ENCODE measurements at places on chromosomes 3 and 15.
A peak's percentile ranks its signal among the peaks of the same experiment; 100 is the strongest.

DNA sequence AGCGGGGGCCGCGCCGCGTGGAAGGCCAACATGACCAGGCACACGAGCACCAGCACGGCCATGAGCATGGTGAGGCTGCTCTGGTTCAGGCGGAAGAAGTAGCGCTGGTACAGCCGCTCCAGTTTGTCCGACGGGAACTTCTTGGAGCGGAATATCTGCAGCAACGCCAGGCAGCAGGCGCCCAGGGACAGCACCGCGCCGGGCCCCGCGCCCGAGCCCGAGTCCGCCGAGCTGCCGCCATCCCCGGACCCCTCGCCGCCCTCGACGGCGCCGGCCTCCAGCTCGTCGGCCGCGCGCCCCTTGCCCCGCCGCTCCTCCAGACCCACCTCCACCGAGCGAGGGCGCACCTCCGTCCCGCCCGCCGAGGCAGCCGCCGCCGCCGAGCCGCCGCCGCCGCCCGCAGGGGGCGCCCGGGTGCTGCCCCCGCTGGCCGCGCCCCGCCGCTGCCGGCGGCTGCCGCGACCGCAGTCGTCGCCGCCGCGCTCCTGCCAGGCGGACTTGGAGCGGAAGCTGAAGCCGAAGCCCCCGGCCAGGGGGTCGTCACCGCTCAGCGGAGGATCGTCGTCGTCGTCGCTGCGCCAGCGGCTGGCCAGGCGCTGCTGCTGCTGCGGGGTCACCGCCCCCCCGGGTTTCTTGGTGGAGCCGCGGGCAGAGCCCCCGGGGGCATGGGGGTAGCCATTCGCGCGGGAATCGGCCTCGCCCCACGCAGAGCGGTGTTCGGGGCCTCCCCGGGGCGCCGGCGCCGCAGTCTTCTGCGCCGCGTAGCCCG, 957 bp downstream of the ADCY5 start:
- DNase-seq, result peak; percentile 57

DNA sequence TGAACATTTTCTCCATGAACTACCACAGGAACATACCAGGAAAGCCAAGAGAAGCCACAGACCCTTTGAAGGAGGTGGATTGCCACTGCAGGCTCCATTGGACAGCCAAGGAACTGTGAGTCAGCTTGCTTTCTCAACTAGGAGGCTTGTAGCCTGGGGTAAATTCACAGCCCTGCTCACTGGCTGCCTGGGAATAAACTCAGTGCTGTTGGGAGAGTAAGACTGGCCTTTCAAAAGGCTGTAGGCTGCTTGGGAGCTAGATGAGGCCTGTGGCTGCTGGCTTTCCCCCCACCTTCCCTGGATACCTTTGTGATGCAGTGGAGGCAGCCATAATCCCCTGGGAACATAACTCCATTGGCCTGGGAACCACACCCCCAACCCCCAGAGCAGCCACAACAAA, 223.5 kb upstream of the RBMS3 start:
- no peak for DNase-seq

GRCh38 chr15:63211549-63211948, 22.1 kb downstream of the RAB8B start:
- no peak for DNase-seq

- DNase-seq, result no peak
These were observed 229.2 kb downstream of the UACA start for GRCh38 chr15:70533931-70534742.

DNA sequence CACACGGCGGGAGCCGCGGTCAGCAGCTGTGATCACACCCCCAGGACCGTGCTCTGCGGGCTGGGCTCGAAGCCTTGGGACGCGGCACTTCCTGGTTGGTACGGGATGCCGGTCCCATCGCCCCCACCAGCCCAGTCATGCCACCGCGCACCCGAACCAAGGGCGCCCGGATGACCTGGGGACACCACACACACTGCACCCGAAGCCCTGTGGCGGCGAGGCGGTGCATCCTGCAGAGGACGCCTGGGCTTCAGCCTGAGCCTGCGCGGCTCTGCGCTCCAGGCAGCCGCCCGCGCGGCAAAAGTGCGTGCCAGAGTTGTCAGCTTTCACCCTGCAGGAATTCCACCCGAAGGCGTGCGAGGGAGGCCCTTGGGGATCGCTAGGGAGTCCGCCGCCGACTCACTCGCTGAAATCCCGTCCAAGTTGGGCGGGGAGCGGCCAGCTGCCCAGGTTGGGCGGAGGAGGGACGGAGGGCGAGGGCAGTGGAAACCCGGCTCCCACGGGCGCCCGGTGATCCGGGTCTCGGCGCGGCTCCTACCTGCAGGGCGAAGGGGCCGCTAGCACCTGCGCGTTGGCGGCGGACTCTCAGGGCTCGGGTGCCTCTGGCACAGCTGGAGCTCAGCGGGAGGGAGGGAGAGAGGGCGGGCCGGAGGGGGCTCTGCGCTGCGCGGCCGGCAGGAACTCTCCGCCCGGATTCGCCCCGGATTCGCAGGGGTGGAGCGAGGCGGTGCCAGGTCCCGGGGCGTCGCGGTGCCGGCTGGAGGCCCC, at the start of gene PLD1:
Gene PLD1 (minus strand): TSS at position 623 of the 768 bp plus-strand sequence. CDS start 72,432 bp downstream, outside the sequence.
- peak; percentile 61 for DNase-seq

GRCh38 chr3:193813501-193813830, 220.5 kb downstream of the OPA1 start:
- no peak for DNase-seq

DNA sequence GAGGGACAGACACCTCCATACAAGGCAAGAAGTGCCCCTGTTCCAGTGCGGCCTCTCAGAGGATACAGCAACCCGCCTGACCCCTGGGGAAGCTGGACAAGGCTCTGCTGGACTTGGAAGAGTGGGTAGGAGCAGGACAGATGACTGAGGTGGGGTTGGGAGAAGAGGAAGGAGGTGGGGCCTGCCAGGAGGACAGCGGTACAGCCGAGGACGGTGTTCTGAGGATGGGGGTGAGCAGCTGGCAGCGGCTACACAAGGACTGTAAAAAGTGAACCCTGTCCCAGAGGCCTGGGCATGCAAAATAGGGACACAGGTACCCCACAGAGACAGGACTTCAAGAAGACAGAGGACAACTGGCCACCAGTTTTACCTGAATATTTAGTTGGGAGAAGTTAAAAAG, 23.5 kb upstream of the ELP6 start:
- no peak for DNase-seq

DNA sequence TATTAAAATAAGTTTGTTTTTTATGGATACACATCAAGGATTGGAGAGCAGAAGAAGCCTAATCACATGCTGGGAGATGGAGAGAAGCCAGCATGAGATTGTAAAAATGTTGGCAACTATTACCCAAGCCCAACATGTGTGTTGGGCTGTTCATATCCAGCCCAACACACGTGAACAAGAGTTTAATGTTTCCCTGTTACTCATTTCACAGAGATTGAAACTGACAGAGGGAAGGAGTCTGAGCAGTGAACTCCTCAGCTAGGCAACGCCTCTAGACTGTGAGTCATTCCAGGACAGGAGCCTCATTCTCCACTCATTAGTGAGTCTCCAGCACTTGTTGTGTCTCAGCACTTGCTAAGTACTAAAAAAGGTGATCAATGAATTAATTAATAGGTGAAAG, 43.2 kb upstream of the CMSS1 start:
- DNase-seq, result no peak

DNA sequence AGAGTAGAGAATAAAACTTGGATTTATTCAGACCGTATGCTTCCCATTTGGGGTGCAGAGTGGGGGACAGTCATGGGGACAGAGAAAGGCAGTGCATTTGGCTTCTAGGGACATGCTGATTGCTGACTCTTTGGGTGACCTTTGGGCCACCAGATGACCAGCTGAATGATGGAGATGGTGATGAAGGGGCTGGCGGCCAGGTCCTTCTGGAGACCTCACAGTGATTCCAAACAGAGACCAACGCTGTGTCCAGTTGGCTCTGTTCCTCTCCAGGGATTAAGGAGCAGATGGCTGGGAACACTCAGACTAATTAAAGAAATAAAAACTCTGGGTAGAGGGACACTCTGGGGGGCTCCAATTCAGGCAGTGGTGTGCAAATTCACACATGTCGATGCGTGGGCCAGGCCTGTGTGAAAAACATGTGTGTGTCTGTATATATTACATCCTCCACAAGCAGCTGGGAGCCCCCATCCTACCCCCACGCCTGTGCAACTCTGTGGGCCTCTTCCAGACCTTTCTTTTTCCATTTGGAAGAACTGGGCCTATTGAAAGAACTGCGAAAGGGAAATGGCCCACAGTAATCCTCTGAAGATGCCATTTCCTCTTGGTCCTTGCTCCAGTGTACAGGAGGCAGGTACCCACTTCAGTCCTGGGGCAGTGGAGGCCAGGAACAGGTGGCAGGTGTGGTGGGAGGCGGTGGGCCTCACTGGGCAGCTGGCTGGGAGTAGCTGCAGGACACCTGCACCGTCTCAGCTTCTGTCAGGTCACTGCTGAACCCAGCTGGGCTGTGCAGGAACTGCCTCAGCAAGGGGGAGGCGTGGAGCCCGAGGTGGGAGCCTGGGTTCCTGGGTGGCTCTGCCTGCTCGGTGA, 8.9 kb downstream of the XIRP1 start:
- no peak for DNase-seq

- no peak for DNase-seq
These were observed 615.8 kb upstream of the ZNF385D start for GRCh38 chr3:22366781-22367180.

DNA sequence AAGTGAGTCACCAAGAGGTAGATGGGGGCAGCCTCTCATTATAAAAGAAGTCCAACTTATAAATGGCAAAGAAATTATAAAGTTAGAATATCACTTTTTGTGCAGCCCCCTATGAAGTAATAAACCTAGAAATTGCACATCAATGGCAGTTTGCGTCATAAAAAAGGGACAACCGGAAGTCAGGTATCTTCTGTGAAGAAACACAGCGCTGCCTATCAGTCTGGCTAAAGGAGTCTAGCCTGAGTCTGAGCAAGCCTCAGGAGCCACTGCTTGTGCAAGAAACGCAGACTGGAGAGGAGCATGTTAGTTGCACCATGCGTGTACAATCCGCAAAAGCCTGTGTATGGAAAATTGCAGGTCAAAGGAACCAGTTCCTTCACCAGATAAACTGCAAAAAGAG, 178.4 kb downstream of the ARRDC4 start:
- DNase-seq, result no peak

DNA sequence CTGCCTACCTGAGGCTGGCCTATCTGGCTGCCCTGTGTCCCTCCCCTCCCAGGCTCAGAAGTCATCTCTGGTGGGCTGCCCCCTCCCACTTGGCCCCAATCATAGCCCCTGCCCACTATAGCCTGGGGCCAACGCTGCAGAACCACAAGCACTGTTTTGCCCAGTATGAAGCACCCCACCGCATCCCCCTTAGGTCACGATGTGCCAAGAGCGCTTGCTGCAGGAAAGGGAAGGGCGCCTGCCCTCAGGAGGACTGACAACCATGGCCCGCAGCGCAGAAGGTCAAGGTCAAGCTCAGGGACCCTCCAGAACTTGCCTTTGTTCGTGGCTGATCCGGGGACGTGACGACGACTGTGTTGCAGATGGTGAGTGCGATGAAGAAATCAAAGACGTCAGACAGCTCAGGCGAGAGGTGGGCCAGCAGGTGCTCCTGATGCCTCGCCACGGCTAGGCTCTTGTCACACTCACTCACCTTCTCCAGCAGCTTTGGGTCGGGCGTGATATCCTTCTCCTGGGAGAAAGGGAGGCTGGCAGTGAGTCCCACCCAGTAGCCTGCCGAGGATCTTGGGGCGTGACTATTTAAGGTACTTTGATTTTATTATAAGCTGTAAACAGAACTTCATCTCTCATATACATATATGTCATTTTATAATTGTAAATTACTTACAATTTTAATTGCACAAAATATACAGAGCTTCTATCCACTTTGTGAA, 146.6 kb downstream of the ATP10A start:
- DNase-seq, result no peak

DNA sequence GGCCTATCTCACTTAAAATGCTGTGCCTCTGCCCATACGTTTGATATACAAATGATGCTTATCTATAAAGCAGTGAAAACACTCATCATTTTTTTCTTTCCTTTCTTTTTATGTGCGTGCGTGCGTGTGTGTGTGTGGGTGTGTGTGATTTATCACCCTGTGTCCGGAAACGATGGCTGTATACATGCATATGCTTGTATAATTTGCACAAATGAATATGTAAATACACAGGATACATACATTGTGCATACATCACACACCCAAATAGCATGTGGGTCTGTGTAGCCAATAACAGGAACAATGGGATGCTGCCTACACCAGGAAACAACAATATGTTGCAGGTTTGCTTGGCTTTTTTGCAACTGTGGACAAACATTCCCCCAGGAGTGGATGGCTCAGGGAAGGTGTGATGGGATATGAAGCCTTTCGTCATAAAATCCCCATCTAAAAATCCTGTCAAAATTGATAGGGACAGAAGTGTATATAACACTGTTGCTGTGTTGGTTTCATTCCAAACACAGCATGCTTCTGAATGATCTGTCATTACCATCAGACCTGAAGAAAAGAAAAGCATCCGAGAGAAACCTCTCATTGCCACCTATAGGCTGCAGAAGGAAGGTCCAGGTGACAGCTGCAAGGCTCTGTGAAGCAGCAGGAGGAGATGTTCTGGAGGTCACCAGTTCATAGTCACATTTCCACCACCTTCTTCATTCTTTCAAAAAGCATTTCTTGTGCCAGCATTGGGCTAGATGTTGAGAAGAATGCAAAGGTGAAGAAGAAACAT, 503.9 kb upstream of the NR2F2 start:
- peak; percentile 28 for DNase-seq

DNA sequence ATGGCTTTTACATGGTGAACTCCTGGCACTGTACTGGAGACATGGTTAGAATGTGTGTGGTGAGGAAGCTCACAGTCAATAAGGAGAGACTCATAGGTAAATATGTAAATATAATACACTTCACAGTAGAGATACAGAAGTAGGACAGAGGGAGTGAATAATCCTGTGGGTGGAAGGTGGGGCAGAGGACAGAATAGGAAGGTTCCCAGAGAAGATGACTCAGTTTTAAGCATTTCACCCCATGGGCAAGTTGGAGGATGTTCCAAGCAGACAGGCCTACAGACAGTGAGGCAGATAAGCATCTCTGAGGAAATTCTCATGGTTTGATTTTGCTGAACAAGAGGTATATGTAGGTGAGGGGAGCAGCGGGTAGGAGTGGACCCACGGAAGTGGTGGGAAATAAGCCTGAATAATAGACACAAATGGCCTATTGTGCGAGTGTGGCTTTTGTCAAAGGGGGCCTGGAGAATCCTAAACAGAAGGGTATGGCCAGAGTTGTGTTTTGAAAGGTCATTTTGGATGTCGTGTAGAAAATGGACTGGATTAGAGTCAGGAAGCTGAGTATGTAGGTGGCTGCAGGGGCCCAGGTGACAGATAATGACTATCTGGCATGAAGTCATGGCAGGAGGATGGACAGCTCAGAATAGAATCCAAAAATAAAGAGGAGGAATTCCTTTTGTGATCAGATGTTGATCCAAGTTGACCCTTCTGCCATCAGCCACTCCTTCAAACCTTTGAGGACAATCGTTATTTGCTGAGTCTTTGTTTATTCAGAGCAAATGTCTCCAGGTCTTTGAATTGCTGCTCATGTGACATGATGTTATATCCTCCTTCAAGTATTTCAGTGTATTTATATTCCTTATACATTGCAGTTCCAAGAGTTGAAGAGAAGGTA, 97.3 kb upstream of the THRB start:
- DNase-seq, result no peak
